SK-N-SH (cell line): ENCODE measurements at places on chromosomes 12 and 14.

DNA sequence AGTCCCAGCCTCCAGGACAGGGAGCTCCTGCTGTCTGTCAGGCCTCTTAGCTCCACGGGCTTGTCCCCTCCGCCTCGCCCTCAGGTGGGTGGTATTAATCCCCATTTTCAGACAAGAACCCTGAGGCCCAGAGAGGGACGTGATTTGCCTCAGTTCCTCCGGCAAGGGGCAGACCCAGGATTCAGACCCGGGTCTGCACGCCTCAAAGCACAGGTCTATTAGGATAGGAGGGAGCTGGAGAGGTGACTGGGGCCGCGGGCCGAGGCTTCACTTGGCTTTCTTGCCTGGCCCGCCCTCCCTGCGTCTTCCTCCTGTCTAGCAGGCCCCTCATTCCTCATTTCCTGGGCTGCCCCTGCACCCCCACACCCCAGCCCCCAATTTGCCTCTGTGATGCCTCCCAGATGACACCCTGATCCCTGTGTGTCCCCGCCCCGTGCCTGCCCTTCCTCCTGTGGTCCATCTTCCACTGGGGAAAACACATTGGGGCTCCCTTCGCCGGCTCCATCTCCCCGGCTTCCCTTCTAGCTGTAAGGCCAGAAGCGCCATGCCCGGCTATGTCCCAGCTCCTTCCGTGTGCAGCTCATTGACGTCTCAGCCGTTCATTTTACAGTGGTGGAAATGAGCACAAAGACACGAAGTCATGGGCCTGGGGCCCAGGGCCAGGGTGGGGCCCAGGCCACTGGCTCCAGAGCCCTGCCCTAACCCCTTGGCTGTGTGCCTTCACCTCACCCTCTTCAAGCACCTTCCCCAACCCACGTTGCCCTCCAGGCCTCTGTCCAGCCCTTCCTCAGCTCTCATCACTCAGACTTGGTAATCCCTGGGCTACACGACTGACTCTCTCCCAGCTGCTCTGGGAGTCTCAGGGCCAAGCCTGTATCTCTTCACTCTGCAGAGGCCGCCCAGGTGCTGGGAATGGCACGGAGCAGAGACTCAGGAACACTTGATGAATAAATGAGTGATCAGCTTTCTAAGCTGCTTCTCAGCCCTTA lies 15.5 kb upstream of the CYP46A1 start:
- DNase-seq = no peak

DNA sequence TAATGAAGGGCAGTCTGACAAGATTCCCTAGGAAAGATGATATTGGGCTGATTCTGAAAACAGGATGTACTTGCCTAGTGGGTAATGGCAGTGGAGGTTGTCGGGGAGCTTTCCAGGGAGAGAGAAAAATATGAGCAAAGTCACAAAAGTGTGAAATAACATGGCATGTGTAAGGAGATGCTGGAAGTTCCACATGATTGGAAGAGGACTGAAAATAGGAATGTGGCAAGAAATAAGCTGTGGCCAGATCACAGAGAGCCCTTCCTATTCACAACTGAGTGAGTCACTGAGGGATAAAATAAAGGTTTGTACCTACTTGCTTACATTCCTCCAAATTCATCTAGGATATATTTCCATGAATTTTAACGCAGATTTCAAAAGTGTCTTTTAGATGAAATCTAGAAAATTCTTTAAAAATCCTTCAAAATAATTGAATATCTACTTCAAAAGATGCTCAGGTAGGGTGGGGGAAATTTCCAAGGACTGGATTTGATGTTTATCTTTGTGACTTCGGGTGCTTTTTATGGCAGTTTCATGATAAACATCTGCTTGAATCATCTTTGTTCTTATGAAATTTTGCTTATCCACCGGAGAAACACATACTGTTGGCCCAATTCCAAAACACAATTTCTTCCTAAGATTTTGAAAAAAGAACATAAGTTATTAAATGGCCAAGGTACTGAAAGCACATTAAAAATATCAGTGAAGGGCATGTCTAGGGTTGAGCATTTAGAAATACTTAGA lies 36.3 kb upstream of the SLC2A13 start:
- no peak for DNase-seq

GRCh38 chr12:33000016-33000415 lies 103.4 kb upstream of the PKP2 start:
- no peak for DNase-seq

GRCh38 chr12:2779281-2779680 lies 15.5 kb upstream of the FKBP4 start:
- DNase-seq = no peak

- DNase-seq = no peak
Measured at GRCh38 chr12:110262442-110263388, 18.3 kb upstream of the ATP2A2 start.

GRCh38 chr12:131445184-131445774 lies 265.6 kb upstream of the SFSWAP start:
- DNase-seq = no peak

GRCh38 chr12:130177635-130178242 lies 15.5 kb downstream of the FZD10 start:
- no peak for DNase-seq
